ENCODE measurements at places on chromosomes 13 and 19.

DNA sequence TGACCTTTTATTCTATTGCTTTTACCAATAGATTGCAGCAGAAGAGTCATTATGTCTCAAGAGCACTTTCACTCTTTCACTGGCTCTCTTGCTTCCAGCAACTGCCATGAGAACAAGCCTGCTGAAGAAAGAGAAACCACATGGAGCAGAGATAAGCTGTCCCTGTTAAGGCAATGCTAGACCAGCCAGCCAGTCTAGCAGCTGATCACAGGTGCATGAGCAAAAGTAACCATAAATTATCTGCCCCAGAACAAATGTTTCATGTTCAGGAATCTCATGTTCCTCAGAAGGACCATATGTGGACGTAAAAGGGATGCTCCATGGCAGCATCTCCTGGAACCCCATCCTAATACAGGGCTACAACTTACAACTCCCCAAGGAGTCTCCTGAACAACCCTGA lies 20.4 kb upstream of the DCLK1 start:
- DNase-seq = no peak

- DNase-seq = peak; percentile 45
These were observed 106.4 kb upstream of the MLNR start for GRCh38 chr13:49113526-49114286.

DNA sequence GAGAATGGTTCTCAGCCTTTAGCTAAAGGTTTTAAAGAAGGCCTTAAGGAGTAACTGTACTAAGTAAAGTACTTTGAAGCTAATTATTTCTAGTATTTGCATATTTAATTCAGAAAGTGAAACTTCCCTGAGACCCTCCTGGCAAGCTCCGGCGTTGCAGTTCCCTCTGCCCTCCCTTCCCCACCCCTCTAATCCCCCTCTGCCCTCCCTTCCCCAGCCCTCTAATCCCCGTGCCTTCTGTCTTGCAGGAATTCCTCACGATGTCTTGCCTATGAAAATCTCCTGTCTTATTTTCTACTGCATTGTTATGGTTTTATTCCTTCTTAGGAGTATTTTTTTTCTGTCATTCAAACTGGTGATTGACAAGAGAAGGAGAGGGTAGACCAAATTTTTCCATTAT lies 236.9 kb downstream of the COL4A1 start:
- no peak for DNase-seq

GRCh38 chr13:65063753-65064152 lies 2166.4 kb downstream of the PCDH9 start:
- no peak for DNase-seq

GRCh38 chr13:52931131-52931530 lies 82.7 kb upstream of the PCDH8 start:
- DNase-seq = no peak

DNA sequence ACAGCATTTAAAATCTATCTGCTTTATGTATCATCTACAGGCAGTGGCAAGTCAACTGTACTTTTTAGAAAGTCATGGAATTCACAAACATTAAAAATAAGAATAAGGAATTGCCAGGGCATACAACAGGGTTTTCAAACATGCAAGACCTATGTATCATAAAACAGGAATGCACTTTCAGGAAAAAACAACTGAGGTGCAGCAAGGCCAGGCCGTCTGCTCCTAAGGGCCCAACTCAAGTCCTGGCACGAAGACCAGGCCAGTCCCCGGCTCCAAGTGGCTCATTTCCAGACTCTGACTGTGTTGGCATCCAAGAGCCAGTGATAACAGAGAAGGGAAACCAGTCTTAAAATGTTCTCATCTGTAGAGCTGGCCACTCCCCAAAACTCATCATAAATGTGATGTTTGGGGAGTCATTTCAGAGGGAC lies 7.1 kb downstream of the RFX2 start:
- DNase-seq = no peak

DNA sequence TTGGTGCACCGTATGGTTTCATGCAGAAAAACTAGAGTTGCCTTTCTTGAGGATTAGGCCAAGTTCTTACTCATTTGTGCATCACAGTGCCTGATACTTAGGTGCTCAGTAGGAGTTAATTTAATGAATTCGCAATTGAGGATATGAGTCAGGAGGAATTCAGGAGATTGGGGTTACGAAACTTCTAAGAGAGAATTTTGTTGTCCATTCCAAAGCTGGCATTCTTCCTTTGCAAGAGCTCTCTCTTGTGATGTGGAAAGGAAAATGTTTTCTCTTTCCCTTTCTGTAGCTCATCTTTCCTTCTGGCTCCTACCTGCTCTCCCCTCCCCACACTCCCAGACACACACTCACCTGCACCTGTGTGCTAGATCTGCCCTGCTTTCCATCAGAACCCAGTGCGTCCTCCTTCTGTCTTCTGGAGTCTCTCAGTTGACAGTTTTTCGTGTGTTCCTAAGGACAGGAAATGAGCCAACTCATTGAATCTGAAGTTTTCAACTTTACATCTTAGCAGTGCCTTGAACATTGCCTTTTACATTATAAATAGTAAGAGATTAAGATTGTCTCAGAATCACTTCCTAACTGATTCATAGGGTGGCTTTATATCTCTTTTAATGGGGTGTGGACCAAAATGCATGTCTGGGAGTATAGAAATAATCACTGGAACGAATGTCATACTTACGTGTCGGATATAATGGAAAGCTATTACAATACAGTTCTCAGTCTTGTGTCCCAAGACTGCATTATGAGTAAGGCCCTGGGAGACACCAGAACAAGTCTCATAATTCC lies 19.7 kb upstream of the ERCC5 start:
- DNase-seq = no peak

GRCh38 chr19:16587833-16588823 lies 15.9 kb upstream of the SLC35E1 start:
- peak; percentile 74 for DNase-seq

DNA sequence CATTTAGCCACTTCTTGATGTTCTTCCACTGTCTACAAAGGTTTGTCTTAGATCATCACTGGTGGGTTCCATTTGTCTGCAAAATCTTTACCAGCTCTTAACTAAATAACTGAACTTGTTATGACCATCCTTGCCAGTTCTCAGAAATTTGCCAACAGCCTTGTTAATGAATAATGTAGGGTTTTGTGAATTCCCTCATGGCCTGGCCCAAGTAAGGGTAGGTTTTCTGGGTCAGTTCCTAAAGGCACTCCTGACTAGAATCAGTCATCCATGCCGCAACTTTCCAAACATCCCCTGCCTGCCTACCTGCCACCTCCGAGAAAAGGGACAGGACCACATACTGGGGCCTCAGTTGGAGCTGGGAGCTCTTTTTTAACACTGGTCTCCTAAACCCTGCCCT lies 4.0 kb downstream of the COL4A1 start:
- DNase-seq = no peak

DNA sequence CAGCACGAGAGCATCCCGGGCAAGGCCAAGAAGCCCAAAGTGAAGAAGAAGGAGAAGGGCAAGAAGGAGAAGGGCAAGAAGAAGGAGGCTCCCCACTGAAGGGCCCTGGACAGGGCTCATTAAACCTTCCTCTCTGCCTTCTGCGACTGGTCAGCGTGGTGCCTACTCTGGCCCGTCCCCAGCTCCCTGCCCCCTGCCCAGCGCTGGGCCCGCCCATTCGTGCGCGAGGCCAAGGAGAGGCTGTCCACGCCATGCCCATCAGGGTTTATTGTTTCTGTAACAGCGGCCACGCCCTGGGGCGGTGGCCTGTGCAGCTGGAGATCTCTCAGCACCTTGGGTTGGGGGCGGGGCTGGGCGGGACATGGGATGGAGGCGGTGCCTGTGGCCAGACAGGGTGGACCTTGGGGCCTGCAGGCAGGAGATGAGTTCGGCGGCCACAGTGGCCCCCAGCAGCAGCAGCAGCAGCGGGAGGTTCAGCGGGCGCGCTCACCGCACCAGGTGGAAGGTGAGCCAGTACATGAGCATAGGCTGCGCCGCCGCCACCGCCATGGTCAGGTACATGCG lies 897 bp downstream of the C19orf33 start:
- DNase-seq = no peak

DNA sequence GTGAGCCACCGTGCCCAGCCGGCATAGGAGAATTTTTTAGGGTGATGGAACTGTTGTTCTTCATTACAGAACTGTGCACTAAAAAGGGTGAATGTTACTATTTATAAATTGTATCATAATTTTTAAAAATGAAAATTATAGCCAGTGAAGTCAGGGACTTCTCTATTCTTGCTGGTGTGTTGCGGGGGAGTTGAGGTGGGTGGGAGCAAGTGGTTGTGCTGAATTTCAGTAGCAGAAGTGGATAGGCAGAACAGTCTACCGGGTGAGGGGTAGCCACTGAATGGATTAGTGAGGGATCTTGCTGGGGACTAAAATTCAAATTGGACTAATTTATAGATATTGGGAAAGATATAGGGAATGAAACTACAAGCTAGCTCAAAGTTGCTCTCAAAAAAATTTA lies 74.0 kb downstream of the CAB39L start:
- no peak for DNase-seq

DNA sequence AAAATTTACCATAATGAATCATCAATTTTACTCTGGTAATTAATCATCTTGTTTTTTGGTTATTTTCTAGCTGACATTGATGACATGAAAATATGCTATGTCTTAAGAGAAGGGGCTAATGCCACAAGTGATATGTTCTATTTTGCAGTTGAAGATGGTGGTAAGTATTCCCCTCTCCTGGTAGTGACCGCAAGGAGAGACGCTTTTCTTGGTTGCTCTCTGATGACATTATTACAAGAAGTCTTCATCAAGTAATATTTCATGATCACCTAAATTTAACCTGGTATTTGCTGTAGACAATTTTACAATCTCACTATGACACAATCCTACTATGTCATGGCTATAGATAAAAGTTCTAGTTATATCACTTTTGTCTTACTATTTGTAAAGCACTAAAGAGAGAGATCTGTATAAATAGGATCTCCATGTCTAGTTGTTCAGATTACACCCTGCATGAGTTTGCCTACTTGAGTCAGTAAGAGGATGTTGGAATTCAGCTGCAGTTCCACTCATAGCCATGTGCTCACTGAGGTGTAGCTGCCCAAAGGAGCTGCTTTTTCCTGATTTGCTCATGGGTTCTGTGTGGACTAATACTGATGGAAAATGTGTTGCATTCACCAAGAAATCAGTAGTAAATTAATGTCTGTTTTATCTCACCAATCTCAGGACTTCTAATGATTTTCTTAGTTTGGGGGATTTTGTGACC lies 10.9 kb downstream of the FREM2 start:
- no peak for DNase-seq

DNA sequence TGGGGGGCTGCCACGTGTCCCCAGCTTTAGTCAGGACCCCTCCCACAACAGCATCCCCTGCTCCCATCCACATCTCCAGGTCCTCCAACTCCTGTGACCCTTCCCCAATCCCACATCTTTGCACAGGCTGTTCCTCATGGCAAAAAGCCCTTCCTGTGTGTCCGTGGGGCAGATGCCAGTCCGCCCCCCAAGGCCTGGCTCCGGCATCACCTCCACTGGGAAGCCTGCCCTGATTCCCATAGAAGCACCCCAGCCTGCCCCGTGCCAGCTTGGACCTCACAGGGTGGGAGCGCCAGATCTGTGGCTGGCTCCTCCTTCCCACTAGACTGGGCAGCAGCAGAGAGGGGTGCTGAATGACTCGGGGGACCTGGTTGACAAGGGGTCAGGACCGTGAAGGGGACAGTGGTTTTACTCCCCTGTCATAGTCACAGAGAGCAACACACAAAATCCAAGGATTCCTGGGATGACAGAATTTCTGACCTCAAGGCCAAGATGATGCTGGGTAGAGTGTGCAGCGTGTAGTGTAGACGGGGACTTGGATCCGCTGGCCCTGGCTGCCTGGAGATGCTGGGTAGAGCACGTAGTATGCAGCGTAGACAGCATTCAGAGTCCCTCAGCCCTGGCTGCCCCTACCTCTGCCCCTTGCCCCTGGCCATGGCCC lies 13.3 kb downstream of the KLF2 start:
- DNase-seq = no peak

- DNase-seq = no peak
These were observed 755.6 kb upstream of the MIR17HG start for GRCh38 chr13:90591927-90592268.

DNA sequence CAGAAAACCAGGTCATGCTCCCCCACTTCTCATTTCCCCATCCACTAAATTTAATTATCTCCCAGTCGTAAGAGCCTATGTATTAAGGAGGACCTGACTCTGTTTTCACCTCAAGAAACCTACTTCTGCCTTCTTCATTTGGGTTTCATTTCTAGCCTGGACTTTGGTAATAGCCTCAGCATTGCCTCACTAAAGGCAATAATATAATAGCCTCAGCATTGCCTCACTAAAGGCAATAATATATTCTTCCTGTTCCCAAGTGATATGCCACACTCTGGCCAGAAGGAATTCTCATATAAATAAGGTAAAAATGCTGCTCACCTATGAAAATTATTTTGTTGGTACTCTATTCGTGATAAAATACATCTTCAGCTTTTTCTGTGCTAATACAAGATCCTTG lies 993.9 kb downstream of the EFNB2 start:
- DNase-seq = no peak

DNA sequence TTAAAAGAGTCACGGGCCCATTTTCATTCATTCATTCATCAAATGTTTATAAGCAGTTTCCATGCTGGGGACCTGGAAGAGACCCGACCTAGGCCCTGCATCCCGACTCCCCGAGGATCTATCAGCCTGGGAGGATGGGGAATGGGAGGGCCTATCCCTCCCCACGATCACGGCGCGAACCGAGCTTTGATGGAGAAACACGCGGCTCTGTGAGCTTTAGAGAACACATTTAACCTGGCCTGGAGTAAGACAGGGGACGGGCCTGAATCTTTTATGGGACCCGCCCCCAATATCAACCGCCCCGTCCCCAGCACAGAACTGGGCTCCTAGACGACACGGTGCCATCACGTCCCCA lies 875 bp upstream of the EVI5L start:
- DNase-seq = no peak

DNA sequence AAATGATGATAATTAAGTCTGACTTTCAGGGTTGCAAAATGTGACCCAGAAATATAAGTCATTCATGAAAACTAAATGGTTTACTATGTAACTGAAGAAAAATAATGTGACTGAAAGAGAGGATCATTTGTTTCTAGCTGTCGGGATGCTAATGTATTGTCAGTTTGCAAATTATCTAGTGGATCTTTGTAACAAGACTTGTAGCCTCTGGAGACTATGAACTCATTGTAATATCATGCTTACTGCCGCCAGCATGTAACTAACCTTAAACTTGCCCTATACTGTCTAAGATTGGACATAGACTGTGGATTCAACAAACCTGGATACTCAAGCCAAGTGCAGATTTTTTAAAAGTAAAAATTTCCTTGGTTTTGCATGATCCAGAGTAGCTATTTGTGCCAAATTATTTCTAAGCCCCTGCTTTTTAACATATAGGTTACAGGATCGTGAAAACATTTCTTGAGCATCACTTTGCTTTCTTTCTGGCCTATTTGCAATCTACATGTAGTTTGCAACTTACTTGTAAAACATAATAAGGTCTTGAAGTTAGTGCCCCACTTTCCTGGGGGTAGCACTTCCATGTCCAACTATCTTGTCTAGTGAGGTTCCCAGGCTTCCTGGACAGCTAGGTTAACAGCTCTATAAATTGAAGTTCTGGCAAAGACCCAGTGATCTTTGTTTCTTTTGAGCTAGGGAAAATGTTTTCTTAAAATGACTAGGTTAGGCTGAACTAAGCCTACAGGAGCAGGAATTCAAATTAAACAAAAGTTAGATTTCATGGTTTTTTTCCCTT lies 3.3 kb upstream of the POSTN start:
- DNase-seq = no peak

- peak; percentile 20 for DNase-seq
These were observed 7.3 kb upstream of the STRN4 start for GRCh38 chr19:46753420-46754155.

All from bone marrow (tissue), 2 donors.